ENCODE measurements at places on chromosomes 11 and 22.

DNA sequence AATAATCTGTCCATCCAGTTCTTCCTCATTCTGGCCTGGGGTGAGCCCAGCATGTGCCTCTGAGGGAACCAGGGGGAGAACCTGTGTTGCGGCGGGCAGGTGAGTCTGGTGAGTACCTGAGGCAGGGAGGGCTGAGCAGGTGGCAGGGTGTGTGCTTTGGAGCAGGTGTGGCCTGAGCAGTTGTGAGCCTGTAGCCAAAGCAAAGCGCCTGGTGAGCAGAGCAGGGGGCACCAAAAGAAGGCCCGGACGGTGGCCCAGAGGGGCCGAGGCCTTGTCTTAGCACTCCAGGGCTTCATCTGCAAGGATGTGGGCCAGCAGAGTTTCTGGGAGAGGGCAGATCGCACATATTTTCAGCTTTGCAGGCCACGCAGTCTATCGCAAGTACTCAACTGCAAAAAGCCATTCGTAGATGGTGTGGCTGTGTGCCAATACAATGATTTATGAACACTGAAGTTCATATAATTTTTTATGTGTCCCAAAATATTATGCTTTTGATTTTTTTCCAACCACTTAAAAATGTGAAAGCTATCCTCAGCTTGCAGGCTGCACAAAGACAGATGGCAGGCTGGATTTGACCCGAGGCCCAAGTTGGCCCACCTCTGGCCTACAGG is 8.7 kb downstream of the GLB1L2 start:
- no peak for DNase-seq

DNA sequence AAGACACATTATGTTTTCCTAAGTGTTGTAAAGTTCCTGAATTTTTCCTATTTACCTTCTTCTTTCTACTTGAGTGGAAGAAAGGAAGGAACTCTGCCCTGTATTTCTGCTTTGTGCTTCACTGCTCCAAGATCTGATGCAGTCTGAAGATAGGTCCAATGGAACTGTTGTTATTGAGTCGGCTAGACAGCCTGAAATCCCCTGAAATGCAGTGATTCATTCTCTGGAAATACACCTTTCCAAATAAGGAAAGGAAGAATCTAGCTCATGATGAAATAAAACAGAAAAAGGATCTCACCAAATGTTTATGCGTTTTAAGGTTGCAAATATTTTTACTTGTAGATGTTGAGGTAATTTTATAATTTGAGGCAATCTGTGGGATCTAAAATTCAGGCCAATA is 322.8 kb downstream of the GUCY1A2 start:
- DNase-seq = no peak

- DNase-seq = no peak
These were observed 650 bp upstream of the CHID1 start for GRCh38 chr11:911031-911889.

GRCh38 chr11:119650251-119650650 is 78.7 kb downstream of the NECTIN1 start:
- DNase-seq = no peak

DNA sequence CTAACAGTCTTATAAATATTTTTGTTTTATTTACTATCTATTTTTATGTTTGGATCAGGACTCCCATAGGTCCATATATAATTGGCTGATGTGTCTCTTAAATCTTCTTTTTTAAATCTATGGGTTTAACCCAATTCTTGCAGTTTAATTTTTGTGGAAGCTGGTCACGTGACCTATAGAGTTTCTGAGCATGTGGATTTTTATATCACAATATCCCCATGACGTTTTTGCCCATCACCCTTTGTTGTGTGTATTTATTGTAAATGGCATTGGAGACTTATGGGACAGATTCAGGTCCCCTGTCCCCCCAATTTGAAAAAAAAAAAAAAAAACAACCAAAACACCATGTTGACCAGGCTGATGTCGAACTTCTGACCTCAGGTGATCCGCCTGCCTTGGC is 78.8 kb upstream of the PRODH start:
- DNase-seq = no peak

Data from HS-27A (cell line).